ENCODE measurements at places on chromosomes 7 and 10.

- DNase-seq = no peak
These were observed 55.5 kb upstream of the FAM171A1 start for GRCh38 chr10:15426558-15426957.

DNA sequence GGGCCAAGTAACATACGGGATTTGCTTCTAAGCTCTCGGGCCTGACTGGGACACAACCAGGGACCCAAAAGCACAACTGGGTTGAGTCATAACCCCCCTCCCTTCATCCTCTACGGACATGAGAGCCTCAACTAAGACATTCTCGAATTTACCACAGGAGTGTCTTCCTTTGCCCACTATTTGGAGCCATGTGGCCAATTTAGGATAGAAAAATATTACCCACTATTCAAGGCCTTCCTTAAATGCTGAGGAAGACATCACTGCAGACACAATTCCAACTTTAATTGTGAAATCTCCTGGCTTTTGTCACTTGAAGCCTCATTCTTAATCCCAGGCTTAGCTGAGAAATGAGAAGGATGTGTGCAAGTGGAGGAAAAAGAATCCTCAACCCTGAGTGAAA is 11.8 kb downstream of the CTBP2 start:
- no peak for DNase-seq

DNA sequence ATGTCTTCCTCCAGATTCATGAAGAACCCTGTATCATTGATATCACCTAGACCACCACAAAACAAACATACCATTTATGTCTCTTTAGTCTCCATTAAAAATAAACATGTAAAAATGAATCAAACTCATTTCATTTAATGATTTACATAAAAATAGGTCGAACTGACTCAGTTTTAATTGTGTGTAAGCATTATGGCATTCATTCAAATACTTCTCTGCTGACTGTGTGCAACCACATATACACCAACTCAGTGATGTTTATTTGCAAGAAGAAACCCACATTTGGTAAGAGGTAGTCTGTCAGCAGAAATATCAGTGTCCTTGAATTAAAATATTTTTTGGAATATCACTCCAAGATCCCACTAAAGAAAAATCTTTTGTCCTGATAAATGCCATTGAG is 30.5 kb downstream of the ABCB1 start:
- DNase-seq = no peak

DNA sequence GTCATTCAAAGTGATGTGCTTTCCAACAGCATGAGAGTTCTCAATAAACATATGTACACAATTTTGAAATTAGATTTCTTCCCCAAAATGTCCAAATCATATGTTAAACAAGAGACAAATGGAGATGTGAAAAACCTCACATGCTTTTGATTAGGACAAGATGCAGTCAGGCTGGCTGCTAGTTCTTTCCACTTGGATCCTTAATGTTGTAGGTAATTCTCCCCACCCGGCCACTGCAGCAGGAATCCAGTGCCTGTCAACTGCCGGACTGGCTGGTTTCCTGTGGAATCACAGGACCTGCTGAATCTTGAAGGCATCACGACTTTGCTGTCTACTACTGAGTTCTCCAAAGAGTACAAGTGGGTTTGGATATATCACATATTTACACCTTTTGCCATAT is 138.6 kb upstream of the AKR1E2 start:
- DNase-seq = no peak

- DNase-seq = peak; percentile 47
These were observed 23.8 kb downstream of the PFKP start for GRCh38 chr10:3090914-3091787.

DNA sequence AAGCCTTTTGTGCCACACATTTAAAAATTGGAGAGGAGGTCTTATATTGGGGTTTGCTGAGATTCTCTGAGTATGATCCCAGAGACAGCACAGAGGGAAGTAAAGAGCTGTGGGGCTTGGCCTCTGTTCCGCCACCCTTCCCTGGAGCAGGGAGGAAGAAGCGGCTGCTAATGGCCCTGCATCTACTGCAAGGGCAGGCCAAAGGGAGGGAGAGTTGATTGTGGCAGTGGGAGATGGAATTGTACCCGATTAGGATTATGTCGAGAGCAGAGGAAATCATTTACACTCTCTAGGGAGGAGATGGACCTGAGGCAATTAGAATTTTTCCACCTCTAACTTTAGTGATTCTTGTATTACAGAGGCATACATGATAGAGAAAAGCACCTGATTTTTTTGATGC is 28.8 kb downstream of the CYP17A1 start:
- DNase-seq = no peak

DNA sequence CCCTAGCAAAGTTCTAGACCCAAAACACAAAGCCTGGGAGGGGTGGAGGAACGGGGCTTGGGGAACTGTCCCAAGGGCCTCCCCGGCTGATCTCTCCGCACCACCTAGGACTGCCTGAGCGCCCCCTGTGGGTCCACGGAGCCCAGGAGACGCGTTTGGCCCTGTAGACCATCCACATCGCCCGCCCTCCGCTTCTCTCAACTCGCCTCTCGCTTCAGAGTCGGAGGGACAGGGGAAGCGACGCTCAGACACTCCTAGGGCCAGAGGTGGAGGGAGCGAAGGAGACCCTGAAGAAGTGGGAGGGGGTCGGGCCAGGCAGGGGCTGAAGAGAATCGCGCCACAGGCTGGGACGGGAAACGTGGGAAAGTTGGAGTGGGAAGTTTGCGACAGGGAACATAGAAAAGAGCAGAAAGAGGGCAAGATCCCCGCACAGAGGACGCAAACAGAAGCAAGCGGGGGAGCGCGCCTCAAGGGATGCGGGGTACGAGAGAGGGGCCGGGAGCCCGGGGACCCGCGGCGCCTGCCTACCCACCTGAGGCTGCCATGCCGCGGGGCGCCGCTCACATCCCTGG is 378 bp downstream of the PIK3AP1 start:
- peak; percentile 75 for DNase-seq

DNA sequence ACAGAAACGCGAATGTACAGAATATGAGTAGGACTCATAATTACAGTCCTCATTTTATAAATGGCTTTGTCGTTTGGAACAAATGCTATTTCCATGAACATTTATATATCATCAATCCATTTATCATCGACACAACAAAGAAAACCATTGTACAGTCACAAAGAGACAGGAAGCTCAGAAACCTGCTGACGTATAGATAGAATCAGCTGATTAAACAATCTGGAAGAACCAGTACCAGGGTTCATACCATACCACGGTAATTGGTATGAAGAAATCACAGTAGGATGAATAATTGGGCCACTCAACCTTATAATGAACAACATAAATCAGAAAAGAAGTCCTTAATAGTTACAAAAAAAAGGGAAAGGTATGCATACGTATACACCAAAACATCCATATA is 295.0 kb downstream of the PARD3 start:
- no peak for DNase-seq

DNA sequence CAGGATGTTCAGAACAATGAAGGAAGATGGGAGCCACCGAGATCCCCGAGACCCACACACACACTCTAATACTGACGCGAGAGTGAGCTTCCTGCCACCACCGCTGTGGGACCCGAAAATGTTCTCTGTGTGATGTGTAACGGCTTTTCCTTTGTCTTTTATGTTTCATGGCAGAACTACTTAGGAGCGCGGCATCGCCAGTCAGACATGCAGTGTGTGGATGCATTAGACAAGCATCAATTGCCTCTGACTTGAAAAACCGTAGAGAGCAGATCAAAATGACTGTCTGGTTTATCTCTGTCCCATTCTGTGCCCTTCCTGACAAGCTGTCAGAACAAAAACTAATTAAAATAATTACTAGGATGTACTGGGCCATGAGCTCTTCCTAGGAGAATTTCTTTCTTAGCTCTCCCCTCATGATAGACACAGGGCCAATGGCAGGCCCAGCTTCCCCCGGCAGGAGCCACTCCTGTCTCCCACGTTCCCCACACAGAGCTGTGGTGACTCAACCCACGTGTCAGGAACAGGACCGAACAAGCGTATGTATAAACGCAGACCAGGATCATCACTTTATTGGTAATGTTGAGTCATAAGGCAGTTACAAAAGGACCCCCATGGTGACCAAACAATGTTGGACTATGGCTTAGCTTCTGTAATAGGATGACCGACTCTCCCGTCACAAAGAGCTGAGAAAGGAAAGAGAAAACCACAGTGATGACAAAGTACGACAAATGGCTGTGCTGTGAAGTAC is 705.0 kb downstream of the PARD3 start:
- no peak for DNase-seq

GRCh38 chr7:94414980-94415379 is 20.3 kb downstream of the COL1A2 start:
- DNase-seq = no peak

DNA sequence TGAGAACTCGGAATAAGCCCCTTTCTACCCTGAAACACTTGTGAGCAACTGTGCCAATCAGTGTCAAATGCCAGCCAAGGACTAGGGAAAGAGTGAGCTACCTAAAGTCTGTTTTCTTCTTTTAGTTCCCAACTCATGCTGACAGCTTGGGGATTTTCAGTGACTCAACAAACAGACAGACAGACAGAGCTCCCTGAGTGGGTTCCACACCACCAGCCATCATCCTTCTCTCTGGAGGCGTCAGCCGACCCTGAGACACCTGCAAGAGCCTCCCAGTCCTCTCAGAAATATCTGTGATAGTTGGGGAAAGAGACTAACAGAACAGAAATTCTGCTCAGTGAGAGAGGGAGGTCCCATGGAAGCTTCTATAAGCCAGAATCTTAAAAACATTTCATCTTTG is 49.5 kb downstream of the GATA3 start:
- DNase-seq = no peak

- DNase-seq = no peak
These were observed 322.2 kb downstream of the LRMDA start for GRCh38 chr10:75753621-75754020.

- DNase-seq = no peak
These were observed 115.7 kb upstream of the NANOS1 start for GRCh38 chr10:118913825-118914224.

DNA sequence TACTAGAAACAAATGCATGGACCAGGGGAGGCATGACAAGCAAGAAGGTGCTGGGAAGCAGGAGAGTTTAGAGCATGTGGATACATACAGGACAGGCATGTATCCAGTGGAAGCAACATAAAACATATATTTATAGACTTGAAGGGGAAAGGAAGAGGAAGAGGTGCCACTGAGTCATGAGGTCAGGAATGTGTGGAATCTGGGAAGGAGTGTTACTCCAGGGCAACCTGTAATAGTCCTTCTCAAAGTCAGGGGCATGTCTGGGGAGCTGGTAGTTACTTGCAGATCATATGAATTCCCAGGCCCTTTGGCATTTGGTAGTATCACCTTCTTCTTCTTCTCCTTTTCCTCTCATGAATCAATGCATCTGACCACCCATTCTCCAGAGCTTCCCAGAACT is 246.6 kb downstream of the XPNPEP1 start:
- DNase-seq = no peak

GRCh38 chr7:1085266-1085665 is 2.6 kb upstream of the GPER1 start:
- DNase-seq = no peak

DNA sequence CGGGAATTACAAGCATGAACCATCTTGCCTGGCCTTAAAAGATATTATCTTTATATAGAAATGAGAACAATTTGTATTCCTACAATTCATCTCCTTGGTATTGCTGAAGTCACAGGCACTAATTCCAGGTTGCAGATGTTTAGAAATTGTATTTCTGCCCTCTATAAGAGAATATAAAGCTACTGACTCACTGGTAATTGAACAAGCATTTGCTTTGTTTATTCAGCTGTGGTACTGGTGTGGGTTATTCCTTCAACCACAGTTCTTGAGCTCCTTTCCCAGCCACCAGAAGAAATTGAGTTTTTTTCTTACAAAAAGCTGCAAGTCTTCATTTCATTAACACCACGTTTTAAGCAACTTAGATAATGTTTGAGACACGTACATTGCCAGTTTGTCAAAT is 29.0 kb upstream of the MPP7 start:
- DNase-seq = no peak

DNA sequence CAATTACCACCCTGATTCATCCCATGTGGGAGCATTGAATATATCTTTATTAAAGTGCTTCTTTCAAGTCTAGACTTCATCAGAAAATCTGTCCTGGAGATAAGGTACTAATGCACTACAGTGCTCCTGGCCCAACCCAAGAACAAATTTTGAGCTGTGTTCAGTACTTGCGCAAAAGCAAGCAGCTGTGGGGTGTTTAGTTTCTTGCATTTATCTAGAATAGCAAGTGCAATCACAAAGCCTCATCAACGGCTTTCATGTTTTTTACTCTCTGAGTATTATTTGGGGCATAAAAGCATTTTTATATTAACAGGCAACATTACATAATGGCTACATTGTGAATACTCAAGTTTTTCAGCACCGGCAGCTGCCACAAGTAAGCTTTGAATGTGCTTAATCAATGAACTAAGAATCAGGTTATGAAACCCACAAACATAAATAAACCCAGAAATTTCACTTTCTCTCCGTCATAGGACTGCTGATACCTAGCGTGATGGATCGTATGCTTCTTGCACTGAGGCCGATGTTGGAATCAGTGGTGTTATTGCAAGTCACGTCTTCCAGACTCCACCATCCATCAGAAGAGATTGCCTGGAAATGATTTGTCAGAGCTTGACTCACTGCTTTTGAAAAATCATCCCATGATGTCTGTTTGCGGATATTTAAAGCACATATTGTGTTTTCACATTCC is 113.1 kb downstream of the CTTNBP2 start:
- no peak for DNase-seq

Data from activated T-cell treated with anti-CD3 and anti-CD28 coated beads, Interleukin-2, amount 50 U/mL, for 24 hours (primary cell).